Prostate gland (tissue), 2 donors: ENCODE measurements at places on chromosomes 16 and 17. TPM values are rescaled to one million over a fixed set of nuclear protein-coding genes. Genes with fewer than 3 reads are reported as not detected.

Gene IRX3
- total RNA-seq, result 95.1 TPM

Gene ABCC12
- total RNA-seq, result 2.2 TPM

Gene SLC2A4
- 13.8 TPM for total RNA-seq

Gene RAB26
- total RNA-seq, result 5.1 TPM

Gene ARL16
- total RNA-seq, result 27.9 TPM

Gene DOC2A
- total RNA-seq, result 3.0 TPM

Gene TOP3A
- 18.4 TPM for total RNA-seq

Gene KREMEN2
- total RNA-seq, result 4.0 TPM

Gene ZNF205
- 27.0 TPM for total RNA-seq

Gene CYGB
- total RNA-seq, result 13.8 TPM

Gene LDHD
- total RNA-seq, result 55.3 TPM

Gene ABCC11
- total RNA-seq, result 1.5 TPM

Gene TBC1D3K
- total RNA-seq, result not detected

Gene PERCC1
- 45.2 TPM for total RNA-seq

Gene RAMP2
- total RNA-seq, result 16.3 TPM

Gene TBC1D3L
- total RNA-seq, result 28.7 TPM

Gene GAST
- total RNA-seq, result not detected

Gene KRTAP4-4
- not detected for total RNA-seq

Gene CPNE7
- total RNA-seq, result 8.9 TPM

Gene EME1
- total RNA-seq, result 13.6 TPM

Gene OR1F1
- total RNA-seq, result not detected

Gene CTRB2
- not detected for total RNA-seq

Gene ZNF594
- 20.3 TPM for total RNA-seq

Gene FOXC2
- total RNA-seq, result 0.41 TPM

Gene TMUB2
- total RNA-seq, result 67.2 TPM
